CD4-positive, alpha-beta T cell treated with Interleukin-2 at 100 ng/mL for 4 hours (primary cell): ENCODE measurements at places on chromosomes 4 and X.
A peak's percentile ranks its signal among the peaks of the same experiment; 100 is the strongest.

DNA sequence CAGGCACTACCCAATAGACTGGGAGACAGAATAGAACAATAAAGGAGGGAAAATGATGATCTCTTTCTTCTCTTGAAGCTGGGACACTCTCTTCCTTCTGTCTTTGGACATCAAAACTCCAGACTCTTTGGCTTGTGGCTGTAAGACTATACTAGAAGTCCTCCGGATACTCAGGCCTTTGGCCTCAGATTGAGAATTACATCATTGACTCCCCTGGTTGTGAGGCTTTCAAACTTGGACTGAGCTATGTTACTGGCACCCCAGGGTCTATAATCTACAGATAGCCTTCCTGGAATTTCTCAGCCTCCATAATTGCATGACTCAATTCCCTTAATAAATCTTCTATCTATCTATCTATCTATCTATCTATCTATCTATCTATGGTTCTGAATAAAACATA lies 294.2 kb upstream of the CT83 start:
- no peak for DNase-seq

- no peak for DNase-seq
Measured at GRCh38 chr4:184506527-184507121, 32.3 kb upstream of the IRF2 start.

DNA sequence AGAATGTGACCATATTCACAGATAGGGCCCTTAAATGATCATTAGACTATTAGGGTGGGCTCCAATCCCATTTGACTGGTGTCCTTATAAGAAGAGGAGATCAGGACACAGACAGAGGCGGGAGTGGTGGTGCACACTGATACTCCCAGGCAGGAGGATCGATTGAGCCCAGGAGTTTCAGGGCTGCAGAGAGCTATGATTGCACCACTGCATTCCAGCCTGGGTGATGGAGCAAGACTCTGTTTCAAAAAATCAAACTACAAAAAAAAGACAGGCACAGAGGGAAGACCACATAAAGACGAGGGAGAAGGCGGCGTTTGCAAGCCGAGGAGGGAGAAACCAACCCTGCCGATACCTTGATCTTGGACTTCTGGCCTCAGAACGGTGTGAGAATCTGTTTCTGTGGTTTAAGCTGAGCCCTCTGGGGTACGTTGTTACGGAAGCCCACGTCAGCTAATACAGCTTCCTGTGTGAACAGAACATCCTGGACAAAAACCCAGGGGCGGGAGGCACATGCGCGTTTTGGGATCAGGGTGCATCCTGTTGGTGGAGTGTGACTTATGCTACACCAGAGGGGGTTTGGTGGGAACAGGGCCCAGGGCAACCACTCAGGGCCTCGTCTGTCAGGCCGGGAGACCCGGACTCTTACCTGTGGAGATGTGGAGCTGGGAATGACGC lies 211.8 kb upstream of the PSAPL1 start:
- DNase-seq, result no peak

DNA sequence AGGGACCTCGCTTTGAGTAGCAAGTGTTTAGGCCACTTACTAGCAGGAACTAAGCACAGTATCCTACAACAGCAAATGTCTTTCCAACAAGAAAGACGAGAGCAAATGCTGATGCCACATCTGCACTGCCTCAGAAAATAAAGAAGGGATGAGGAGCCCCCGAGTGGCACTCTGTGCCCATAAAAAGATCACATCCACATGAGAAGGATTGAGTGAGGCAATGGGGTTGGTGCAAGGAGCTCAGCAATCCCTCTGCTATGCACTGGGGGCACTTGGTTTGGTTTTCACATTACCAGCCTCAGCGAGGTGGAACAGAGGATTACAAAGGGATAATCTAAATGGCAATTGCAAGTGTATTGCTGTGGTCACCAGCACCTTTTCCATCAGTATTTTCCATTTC lies 252.8 kb upstream of the SLC7A11 start:
- no peak for DNase-seq

DNA sequence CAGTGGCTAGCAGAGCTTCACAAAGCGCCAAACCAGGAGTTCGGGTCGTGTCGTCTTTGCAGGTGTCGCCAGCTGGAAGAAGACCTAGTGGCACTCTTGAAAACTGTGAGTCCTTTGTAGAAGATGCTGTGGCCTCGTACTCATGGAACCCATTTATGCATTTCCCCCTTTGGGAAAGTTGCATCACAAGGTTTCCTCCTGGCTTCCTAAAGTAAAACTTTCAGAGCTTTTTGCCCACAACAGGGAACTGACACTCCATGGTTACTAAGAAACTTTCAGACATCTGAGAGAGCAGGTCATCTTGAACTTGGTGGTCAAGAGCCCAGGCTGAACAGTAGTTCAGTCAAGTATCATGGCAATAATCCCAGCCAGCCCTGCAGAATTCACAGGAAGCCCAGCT lies 15.9 kb upstream of the NOCT start:
- no peak for DNase-seq

DNA sequence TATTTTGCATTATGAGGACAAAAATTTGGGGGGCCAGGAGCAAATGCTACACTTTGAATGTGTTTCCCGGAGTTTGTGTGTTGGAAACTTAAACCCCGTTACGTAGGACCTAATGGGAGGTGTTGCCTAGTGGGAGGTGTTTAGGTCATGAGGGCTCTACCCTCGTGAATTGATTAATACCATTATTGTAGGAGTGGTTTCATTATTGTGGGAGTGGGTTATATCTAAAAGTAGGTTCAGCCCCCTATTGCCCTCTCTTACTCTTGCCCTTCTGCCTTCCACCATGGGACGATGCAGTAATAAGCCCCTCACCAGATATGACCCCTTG lies 15.5 kb downstream of the UBA6 start:
- DNase-seq, result no peak

GRCh38 chr4:15755321-15756155 lies 22.6 kb upstream of the CD38 start:
- DNase-seq, result peak; percentile 61

- peak; percentile 12 for DNase-seq
Measured at GRCh38 chrX:101485212-101485949, at the start of gene ARMCX4. Gene ARMCX4 (plus strand): TSS chrX:101485456. CDS start chrX:101488590, 3,134 bp downstream.

GRCh38 chrX:132271311-132271778 lies 52.1 kb upstream of the RAP2C start:
- no peak for DNase-seq

DNA sequence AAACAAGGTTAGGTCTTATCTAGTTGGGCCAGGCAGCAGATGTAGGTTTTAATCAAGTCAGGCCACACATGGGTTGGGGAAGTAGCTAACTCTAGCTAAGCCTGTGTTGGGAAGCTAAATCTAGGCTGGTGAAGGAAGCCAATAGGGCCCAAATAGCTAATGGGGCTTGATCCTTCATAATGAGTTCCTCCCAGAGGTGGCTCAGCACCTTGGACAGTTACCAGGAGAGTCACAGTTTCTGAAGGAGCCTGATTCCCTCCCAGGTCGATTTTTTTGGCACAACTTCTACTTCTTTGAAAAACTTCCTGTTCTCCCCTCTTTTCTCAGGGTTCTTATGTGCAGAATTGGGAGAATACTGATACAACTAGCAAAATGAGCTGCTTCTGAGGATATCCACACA lies 242.5 kb upstream of the PRPS2 start:
- DNase-seq, result no peak

DNA sequence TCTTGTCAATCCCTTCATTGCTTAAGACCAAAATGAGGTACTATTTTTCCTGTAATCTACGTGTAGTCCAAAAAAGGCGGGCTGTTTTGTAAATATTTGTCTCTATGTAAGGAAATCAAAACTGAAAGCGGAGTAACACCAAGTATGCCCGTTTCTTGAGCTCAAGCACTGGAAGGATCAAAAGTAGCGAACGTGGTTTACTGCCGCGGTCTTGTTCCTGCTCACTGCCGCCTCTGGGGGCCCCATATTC lies 71.5 kb downstream of the AFF1 start:
- DNase-seq, result no peak

GRCh38 chr4:94409962-94410361 lies 41.8 kb upstream of the PDLIM5 start:
- no peak for DNase-seq

DNA sequence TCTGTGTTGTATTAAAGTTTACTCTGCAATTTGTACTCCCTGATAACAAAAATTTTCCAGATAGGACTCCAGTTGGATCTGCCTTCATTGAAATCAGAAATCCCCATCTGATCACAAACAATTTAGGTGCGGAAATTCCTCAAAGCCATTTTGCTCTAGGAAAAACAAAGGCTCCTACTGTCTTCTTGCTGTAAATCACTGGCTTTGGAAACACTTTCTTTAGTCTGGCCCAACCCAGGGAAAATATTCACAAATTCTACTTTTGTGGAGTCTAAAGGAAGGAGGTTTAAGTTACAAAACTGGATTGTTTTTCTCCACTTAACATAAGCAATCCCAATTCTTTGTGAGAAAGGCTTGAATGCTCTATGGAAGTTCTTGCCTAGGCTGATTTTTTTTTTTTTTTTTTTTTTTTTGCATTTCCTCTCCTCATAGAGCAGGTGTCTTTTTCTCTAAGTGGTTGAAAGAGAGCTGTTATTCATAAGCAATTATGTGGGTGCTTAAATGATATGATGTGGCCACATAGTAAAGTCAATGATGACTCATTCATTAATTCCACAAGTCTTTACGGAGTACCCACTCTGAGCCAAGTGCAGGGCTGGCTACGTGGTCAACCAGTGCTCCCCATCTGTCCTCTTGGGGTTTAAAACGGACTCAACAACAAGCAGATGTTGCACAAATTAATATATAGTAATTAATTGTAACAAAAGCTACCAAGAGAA lies 261.4 kb downstream of the LDB2 start:
- DNase-seq, result no peak

DNA sequence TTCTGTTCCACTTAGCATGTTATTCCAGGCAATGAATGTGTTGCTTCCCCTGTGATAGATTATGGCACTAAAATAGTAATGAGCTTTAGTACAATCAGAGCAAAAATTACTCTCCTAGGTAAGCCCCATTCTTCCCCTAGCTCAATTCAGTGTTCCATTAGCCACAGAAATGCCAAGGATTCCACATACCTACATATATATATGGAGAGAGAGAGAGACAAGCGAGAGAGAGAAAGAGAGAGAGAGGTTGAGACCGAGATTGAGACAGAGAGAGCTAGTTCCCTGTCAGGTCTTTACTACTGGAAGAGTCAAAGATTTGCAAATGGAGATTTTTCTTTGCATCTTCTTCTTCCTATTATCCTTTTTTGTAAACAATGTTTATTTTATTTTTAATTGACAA lies 8.7 kb downstream of the LIMCH1 start:
- no peak for DNase-seq

- no peak for DNase-seq
Measured at GRCh38 chr4:116499-116898, 7.8 kb upstream of the ZNF718 start.

DNA sequence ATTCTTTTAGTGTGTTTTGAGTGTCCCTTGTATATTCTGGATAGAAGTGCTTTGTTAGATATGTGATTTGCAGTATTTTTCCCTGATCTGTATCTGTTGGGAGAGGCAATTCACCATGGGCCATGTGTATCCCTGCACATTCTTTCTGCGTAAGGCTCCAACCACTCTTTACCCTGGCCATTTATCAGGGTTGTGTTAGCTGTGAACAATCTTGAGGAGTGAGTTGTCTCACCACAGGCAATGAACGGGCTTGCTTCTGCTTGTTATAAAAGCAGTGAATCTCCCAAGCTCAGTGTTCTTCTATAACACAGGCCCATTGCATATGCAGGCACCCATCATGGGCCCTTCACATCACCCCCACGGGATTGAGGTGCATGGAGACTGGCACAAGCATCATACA lies 18.9 kb upstream of the SMIM10 start:
- DNase-seq, result no peak

- DNase-seq, result no peak
Measured at GRCh38 chr4:170589597-170590191, 499.9 kb upstream of the AADAT start.

GRCh38 chrX:111465669-111466068 lies 45.8 kb upstream of the SERTM2 start:
- no peak for DNase-seq

DNA sequence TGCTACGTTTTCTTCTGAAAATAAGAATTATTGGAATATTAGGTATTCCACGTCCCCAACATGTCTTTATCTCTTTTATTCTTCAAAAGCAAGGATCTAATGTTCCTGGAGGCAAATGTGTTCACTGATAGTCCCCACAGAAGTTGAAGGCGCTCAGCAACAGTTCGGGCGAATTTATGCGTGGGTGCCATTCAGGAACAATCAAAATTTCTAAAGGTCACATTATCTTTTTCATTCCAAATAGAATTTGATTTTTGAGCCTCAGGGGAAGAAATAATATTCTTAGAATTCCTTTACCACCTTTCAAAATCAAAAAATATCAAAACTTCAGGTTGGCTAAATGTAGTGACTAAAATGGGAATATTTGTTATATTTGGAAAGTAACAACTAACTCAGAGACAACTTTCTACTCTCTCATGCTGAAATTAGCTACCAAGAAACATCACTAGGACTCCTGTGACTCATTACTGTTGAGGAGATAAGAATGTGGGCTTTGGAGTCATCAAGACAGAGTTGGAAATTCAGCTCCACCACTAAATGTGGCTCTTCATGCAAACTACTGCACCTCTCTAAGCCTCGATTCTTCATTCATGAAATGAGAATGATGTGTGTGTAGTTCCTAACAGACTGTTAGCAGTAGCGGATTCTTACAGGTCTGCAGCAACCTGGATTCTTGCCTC lies 72.3 kb upstream of the KIT start:
- no peak for DNase-seq

GRCh38 chrX:96483647-96484160 lies 200.9 kb upstream of the DIAPH2 start:
- no peak for DNase-seq

DNA sequence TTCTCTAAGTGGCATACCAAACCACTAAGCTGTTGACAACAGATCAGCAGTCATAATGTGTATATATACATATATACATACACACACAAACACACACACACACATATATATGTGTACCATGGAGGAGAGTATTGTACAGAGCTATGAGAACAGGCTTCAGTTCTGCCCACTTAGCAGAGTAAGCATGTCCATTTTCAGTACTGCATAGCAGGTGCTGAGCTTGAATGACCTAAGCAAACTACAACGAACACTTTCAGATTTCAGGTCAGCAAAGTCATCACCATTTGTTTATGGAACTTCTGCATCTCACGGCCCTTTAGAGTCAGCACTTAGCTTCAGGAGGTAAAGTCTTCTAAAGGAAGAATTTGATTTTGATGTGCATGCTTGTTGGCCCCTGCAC lies 735.8 kb upstream of the ATOH1 start:
- DNase-seq, result no peak

GRCh38 chr4:112633477-112634235 lies 3.1 kb downstream of the ZGRF1 start:
- peak; percentile 43 for DNase-seq
